ENCODE measurements at places on chromosomes 3 and 15. TPM values are rescaled to one million over a fixed set of nuclear protein-coding genes. Genes with fewer than 3 reads are reported as not detected.

Gene ECE2
- not detected for total RNA-seq

Gene PLXNA1
- 114 TPM for total RNA-seq

Gene PPARG
- 20.8 TPM for total RNA-seq

Gene GNB5
- 35.0 TPM for total RNA-seq

Gene OSTN
- not detected for total RNA-seq

Gene GCSAM
- total RNA-seq: not detected

Gene ADGRG7
- not detected for total RNA-seq

Gene ARHGEF26
- total RNA-seq: 1.3 TPM

Gene ROBO2
- total RNA-seq: 271 TPM

Gene AADACL2
- total RNA-seq: not detected

Gene RRP9
- total RNA-seq: 15.3 TPM

Gene TNFAIP8L3
- 2.7 TPM for total RNA-seq

Gene CHST13
- total RNA-seq: 0.65 TPM

Gene ADCY5
- total RNA-seq: 1.3 TPM

Gene MTHFS
- total RNA-seq: 9.6 TPM

Gene SI
- total RNA-seq: not detected

Gene PSTPIP1
- not detected for total RNA-seq

Gene TMCO5A
- total RNA-seq: not detected

Gene EPHB1
- 1.5 TPM for total RNA-seq

Gene MESP1
- total RNA-seq: 0.12 TPM

Gene PODXL2
- 0.65 TPM for total RNA-seq

Gene WDR72
- total RNA-seq: not detected

Gene P2RY13
- total RNA-seq: not detected

Gene PLA2G4E
- total RNA-seq: not detected

Gene TATDN2
- total RNA-seq: 25.5 TPM

Gene HRG
- total RNA-seq: not detected

Gene CA12
- 72.9 TPM for total RNA-seq

Gene HCN4
- total RNA-seq: not detected

Gene NR1I2
- total RNA-seq: not detected

Gene SLITRK3
- not detected for total RNA-seq

Gene GPR27
- total RNA-seq: 0.12 TPM

Gene SCN5A
- 0.24 TPM for total RNA-seq

Gene CCR8
- not detected for total RNA-seq

Gene LRRC3B
- total RNA-seq: not detected

Gene GMNC
- 0.12 TPM for total RNA-seq

Measured in hair follicle dermal papilla cell (primary cell).